Stimulated activated CD8-positive, alpha-beta memory T cell treated with anti-CD3 and anti-CD28 coated beads, Interleukin-15, amount 100 ng/mL, for 24 hours (primary cell): ENCODE measurements at places on chromosomes 11 and 22.

- no peak for DNase-seq
These were observed 154.1 kb upstream of the POU2AF2 start for GRCh38 chr11:111091321-111091938.

GRCh38 chr11:122202951-122203456 is 87.0 kb upstream of the BLID start:
- peak; percentile 2 for DNase-seq

DNA sequence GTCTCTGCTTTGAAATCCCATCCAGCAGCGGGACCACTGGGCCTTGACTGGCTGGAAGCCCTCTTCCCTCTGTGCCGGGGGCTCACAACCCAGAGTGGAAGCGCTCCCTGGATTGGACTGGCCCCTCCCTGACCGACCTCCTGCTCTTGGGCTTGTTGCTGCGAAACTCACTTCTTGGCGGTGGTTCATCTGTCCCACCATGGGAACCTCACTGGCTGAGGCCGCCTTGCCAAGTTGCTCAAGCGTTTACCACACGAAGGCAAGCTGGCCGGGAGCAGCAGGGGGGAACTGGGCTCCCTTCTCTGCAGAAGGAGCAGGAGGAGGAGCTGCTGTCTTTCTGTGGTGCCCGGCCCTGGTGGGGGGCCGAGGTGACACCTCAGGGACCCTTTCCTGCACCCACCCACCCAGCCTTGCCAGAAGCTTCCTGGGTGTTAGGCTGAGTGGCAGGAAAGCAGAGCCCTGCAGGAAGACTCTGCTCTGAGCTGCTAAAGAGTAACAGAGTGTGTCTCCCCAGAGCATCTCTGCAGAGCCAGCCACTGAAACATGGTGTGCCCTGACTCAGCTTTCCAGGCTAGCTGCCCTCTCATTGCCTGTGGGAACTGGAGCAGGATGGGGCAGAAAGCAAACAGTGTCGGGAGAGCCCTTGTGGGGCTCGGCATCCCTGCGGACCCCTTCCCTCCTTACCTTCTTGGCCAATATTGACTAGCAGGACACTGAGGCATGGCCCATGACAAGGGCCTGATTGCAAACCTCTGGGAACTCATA is 88.5 kb upstream of the ALX4 start:
- DNase-seq, result no peak

- DNase-seq, result no peak
These were observed 1057.2 kb downstream of the NTM start for GRCh38 chr11:132427611-132428010.

GRCh38 chr11:72969894-72970335 is 155.7 kb downstream of the ATG16L2 start:
- no peak for DNase-seq

- DNase-seq, result no peak
These were observed 6.7 kb downstream of the UEVLD start for GRCh38 chr11:18581825-18582224.

DNA sequence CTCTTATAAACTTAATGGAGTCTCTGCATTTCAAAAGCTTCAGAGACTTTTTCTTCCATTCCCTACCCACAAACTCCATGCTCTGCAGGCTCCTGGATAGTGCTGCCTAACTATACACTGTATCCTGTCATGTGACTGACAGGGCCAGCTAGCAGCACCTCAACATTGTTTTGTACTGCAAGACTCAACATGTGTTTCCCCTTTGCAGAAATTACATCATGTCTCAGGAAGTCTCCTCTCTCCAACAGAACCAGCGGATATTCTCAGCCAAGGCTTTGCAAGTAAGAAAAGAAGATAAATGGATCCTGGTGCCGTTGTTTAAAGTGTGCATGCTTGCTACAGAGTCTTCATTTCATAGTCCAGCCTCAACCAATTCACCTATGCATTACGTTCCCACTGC is 164.0 kb upstream of the UBASH3B start:
- DNase-seq, result no peak

- no peak for DNase-seq
These were observed 53.7 kb downstream of the HIPK3 start for GRCh38 chr11:33310720-33311500.

DNA sequence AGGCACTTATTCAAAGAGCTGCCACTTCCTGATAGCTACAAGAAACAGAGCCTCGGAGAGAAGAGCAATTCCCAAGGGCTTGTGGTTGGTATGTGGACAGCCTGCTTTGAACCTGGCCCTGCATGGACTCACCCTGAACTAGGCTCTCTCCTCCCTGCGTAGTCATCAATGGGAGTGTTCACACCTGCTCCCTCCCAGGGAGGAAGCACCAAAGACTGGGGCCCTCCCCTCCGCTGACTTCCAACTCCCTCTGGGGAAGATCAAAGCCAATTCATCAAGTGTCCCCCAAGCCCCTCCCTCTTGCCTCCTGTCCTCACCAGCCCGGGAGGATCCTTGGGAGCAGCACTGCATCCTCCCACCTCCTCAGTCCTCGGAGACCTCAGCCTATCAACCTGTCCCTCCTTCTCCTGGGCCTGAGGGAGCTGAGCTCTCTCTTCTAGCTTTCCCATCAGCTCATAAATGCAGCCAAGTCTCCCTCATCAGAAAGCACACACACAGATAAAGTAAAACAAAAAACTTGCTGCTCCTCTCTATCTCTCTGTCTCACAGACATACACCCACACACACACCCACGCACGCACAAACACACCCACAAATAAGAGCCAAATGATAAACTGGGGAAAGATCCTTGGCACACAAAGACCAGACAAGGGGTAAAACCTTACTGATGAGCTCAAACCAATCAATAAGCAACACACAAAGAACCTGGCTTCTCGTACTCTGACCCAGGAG is 3.3 kb downstream of the A4GALT start:
- no peak for DNase-seq

GRCh38 chr22:47055461-47055860 is 293.0 kb downstream of the TBC1D22A start:
- no peak for DNase-seq

DNA sequence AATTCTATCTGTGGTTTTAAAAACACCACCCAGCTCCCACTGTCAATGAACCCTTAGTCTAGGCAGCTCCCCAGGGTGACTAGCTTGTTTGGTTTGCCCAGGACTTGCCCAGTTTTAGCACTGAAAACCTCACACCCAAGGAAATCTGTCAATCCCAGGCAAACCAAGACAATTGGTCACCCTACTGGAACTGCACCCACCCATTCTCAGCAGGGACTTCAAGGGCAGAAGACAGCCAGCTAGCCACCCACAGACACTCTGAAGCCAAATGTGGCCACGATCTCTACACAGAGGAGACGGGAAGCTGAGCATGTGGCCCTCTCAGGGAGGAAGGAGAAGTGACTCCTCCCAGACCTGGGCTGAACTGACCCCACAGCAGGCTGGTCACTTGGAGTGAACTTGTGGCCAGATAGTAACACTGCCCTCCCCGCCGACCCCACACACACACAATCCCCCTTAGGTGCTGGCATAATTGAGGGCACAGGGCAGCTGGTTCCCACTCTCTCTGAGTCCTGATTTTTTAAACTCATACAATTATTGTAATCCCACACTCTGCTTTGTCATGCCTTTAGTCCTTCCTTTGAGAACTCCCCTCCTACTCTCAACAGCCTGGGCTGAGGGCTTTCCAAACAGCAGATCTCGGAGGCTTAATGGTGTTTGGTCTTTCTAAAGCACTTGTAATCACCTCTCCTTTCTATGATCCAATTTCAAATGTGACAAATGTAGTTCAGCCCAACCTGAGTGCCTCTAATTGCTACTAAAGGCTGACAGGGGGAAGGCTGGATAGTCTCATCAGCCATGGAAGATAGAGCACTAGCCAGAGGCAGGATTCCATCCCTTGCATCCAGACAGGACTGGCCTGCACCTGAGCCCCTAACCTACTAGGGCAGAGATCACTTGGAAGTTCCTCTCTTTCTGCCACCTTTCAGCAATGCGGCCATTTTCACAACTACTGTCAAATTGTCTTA is 74.7 kb upstream of the DRD2 start:
- no peak for DNase-seq

DNA sequence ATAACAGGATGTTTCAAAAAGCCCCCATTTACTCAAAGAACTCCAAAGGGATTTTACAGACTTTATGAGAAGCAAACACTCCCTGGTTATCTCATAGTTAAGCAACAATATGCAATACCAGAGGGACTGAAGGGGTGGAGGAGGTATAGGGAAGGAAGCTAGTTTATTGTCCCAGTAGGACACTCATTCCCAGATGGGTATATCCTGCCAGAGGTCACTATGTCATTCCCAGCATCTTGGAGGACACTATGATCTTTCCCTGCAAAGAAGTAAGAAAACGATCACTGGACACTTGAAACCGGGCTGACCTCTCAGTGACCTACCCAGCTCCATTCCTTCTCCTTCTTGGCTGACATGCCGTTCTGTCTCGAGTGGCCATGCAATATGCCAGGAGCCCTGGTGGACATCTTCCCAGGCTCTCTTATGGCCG is 114.5 kb downstream of the NAT10 start:
- no peak for DNase-seq

- DNase-seq, result no peak
These were observed 19.4 kb downstream of the OR2AT4 start for GRCh38 chr11:75077316-75077715.

- no peak for DNase-seq
These were observed 30.4 kb downstream of the LDHAL6A start for GRCh38 chr11:18485913-18486528.

- no peak for DNase-seq
These were observed 493.5 kb downstream of the DLG2 start for GRCh38 chr11:85133636-85134035.

DNA sequence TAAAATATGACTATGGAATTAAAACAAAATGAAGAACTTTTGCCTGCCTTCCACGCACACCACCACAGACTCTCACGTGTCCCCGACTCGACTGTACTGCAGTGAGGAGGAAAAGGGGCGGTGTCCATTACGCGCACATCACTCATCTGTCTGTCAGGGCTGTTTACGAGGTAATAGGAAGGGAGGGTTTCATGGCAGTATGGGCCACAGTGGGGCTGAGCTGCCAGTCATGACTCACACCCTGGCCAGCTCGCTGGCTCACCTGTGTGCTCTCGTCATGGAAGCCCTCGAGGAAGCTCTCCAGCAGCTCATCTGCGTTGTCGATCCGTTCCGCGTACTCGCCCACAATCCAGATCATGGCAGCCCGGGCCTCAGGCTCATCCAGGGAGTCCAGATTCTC is 33.5 kb upstream of the RASL10A start:
- DNase-seq, result no peak

- DNase-seq, result no peak
These were observed 1.0 kb downstream of the ARHGAP8 start for GRCh38 chr22:44753189-44754042.

- no peak for DNase-seq
These were observed 60.9 kb downstream of the LRP5 start for GRCh38 chr11:68373189-68373814.

GRCh38 chr11:45374653-45375059 is 88.5 kb upstream of the SYT13 start:
- DNase-seq, result no peak

DNA sequence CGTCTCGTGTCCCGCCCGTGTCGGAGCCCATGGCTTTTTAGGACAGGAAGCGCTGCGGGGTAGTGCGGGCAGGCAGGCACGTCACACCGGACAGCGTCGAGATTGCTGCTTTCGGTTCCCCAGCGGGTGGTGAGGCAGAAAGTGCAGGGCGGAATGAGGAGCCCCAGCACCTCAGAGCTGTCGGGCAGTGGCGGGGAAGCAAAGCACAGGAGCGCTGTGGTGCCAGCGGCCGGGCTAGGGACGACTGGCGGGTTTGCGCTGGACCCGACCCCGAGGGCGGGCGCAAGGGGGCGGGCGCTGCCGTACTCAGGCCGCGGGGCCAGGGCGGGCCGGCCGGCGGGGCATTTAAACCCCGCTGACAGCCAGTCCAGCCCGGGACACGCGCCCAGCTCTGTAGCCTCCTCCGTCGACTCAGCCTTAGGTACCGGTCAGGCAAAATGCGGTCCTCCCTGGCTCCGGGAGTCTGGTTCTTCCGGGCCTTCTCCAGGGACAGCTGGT is at the start of gene SLC37A2:
SLC37A2 (plus strand) TSS at position 375 of the 498 bp plus-strand sequence; CDS start at position 438, 63 bp downstream.
- DNase-seq, result no peak

- no peak for DNase-seq
These were observed 1.8 kb upstream of the PDE3B start for GRCh38 chr11:14641801-14642200.

GRCh38 chr11:111957663-111958444 is 20.7 kb downstream of the DIXDC1 start:
- no peak for DNase-seq

DNA sequence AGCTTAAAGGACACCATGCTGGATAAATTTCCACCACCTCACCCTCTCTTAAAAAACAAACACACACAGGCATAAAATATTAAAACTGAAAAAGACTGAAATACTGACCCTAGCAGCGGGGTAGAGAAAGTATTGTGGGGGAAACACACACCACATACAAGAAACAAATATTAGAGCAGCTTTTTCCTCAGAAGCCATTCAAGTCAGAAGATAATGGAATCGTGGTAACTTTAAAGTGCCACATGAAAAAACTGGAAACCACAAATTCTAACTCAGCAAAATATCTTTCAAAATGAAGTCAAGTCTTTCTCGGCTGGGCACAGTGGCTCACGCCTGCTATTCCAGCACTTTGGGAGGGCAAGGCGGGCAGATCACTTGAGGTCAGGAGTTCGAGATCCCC is 223.2 kb downstream of the DYNC2H1 start:
- DNase-seq, result no peak

- DNase-seq, result no peak
These were observed at the start of gene ALDH3B1 for GRCh38 chr11:68010090-68011041. Gene ALDH3B1 (plus strand): TSS chr11:68010327. CDS start chr11:68015298, 4,971 bp downstream.

GRCh38 chr11:119709638-119710346 is 19.2 kb downstream of the NECTIN1 start:
- DNase-seq, result no peak

GRCh38 chr11:70483917-70484316 is 85.6 kb downstream of the CTTN start:
- DNase-seq, result no peak

DNA sequence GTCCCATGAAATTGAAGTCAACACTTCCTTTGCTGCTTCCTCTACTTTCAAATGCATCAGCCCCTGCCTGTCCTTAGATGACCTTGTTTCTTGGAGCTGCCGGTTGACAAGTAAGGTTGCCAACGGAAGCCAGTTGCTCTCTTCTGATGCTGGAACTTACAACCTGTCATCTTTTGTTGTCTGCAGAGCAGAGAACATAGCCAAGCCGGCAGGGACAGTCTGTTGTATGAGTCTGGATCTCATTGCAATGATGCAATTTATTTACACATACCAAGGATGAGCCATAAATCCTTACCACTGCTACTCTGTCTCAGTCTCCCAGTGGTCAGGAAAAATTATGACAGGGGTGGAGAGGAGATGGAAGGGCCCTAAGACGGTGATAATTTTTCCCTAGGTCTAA is 151.4 kb downstream of the BLID start:
- no peak for DNase-seq

GRCh38 chr22:43481568-43482317 is 69.9 kb downstream of the MPPED1 start:
- no peak for DNase-seq

- no peak for DNase-seq
These were observed 48.5 kb upstream of the TIMP3 start for GRCh38 chr22:32752816-32753520.

DNA sequence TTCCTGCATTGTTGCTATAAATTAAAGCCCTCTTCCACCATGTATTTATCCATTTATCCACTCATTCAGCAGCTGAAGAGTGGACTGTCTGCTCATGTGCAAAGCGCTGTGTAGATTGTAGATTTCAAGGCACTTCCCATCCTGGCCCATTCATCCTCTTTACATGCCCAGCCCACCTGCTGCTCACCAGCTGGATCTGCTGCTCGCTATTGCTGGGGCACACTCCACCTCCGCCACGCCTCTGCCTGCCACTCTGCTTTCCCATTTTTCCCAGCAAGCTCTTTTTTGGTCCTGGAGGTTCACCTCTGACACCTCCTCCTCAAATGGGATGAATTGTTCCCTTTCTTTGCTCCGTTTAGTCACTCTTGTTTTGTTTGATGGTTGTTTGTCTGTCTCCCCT is 48.3 kb downstream of the CEP164 start:
- no peak for DNase-seq
